ENCODE measurements at places on chromosomes 4 and X.

DNA sequence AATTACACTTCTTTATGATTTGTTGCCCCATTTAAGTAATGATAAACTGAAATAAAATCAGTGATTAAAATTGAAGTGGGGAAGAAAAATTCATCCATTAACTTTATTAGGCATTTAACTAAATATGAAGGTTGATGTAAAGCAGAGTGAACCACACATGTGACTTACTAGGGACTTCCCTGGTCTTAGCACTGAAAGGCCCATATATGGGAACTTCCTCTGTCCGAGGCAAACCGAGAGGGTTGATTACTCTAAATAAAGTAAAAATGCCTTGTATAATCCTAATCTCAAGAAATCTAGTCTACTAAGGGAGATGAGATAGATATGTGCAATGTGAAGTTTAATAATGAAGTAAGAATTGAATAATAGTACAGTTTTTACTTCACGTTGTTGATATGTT lies 403.9 kb upstream of the RPS6KA3 start:
- no peak for DNase-seq

- no peak for DNase-seq
Measured at GRCh38 chr4:63583007-63583406, 826.2 kb downstream of the TECRL start.

DNA sequence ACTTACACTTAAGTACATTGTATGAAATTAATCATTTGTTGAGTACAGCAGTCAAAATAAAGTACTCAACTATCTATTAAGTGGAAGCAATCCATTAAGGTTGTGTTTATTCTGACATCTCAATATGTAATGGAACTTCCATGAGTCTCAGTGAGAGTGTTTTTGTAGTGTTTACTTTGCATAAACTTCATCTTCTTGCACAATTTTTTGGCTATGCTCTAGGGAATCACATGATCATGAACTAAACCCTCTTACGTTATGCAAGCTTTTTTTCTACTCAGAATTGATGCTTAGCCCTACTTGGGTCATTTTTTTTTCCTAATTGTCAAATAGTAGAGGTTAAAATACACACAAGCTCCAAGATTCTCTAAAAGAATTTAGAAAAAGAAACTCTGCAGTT lies 21.1 kb upstream of the PIGA start:
- DNase-seq, result no peak

DNA sequence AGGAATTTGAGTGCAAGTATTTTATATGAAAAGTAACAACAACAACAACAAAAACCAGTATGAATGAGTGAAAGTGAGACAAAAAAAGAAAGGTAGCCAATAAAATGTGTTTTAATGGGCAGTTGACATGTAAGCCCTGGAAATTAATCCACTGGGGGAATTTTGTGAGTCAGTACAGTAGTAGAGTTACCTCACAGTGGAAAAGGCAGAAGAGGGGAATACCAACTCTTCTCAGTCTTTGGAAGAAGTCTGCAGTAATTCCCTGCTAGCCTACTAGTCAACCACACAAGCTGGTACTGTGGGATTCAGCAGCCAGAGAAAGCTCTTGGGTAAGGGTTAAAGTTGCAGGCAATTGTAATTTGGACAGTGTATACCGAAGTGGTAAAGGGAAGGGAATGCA lies 76.3 kb upstream of the IL15 start:
- no peak for DNase-seq

Measured in AG08396 (cell line).